Fibroblast of lung (primary cell): ENCODE measurements at places on chromosomes 7 and 10. TPM values are rescaled to one million over a fixed set of nuclear protein-coding genes. Genes with fewer than 3 reads are reported as not detected.

DNA sequence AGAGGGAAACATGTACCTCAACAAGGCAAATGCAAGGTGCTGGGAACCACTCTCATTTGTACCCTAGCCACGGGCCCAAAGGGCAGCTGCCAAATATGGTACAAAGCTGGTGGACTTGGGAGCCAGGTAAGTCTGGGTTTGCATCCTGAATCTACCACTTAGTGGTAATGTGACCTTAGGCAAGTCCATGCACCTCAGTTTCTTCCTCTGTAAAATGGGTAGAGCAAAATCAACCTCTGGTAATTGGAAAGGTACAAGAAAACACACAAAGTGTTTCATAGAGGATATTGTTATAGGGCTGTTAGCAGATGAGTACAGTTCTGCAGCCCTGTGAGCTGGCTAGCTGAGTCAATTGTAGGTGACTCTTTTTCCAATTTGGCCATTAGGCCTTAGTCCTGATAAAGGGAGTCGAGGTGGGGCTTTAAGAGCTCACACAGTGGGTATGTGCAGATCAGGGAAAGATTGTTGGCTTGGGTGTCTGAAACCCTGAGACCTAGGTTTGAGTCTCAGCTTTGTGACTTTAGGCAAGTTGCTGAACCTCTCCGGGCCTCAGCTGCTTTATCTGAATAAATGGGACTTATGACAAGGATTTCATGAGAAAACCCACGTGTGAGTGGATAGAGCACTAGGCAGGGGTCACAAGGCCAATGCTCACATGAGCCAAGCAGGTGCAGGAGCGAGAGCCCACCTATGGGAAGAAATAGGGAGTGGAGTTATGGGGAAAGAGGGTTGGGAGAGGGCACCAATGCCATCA is 121.3 kb upstream of the GDF10 start:
- H3K27ac ChIP-seq: no peak overlapping the region
- peaks cover 4% of the 10 kb centered on the region for H3K4me1 ChIP-seq
- H3K27me3 ChIP-seq: no peaks in the 10 kb centered on the region
- H3K4me3 ChIP-seq: no peak overlapping the region
- no peaks in the 10 kb centered on the region for H3K36me3 ChIP-seq

DNA sequence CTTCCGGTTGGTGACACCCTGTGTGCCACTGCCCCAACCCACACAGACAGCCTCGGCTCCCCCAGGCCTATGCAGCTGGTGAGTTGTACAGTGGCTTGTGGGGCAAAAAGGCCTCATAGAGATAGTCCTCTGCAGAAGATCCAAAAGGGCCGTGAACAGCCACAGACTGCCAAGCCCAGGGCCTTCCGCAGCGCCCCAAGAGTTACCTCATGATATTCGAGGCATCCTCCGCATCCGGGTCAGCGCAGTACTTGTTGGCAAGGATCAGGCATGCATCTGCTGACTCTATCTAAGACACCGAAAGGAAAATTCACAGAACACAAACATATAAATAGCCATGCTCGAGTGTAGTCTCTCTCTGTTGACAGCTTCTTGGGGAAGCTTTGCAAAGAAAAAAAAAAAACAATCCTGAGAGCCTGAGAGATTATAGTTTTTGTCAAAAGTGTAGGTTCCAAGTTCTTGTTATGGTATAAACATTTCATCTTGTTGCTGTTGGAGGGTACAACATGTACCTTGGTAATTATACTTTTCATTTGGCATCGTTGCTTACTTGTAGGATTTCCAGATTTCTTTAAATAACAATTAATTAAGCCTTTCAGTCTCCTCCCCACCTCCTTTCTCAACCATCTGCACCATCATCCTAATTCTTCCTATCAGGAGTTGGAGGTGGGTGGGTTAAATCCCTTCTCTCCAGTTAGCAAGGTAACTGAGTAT is 553.0 kb downstream of the KCNMA1 start:
- DNase-seq: peak; percentile 35
- H3K4me3 ChIP-seq: no peak overlapping the region
- no peak overlapping the region for H3K27ac ChIP-seq

DNA sequence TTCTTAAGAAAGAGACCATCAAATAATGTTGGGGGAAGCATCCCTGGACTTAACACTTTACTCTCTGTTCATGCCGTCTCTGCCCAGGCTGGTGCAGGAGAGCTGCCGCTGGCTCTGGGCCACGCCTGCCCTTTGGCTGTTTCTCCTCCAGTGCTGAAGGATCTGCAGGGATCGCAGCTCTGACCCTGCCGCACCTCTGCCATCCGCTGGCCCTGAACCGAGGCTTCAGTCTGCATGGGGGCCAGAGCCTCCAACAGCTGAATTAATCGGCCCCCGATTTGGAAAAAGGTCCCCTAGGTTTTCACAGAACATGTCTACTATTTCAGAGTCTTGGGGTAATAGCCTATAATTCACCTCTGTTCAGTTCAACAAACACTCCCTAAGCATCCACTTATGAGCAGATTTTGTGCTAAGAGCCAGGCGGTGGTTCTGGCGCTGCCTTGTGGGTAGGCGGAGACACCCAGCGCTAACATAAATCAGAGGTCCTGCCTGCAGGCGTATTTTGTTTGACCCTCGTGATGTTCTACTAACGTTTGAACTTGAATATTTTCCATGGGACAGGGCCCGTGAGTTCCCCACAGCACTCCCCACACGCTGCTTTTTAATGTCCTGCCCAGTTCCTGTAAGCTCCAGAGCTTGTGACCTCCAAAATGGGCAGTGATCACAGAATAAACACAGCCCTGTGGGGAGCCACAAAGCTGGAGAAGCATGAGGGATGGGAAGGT is 99.0 kb downstream of the DYNC2I1 start:
- H3K27ac ChIP-seq: no peak overlapping the region

- H3K4me1 ChIP-seq: no peaks in the 10 kb centered on the region
- DNase-seq: no peak
- H3K27me3 ChIP-seq: no peaks in the 10 kb centered on the region
- H3K36me3 ChIP-seq: no peaks in the 10 kb centered on the region
Observed at GRCh38 chr10:120891365-120891764, 40.2 kb downstream of the WDR11 start.

- H3K27ac ChIP-seq: peak overlapping the region; percentile 48
- H3K27me3 ChIP-seq: no peaks in the 10 kb centered on the region
- no peak overlapping the region for H3K4me3 ChIP-seq
Observed at GRCh38 chr7:121041516-121042148, 53.1 kb downstream of the CPED1 start.

GRCh38 chr10:48700071-48700470 is 15.4 kb downstream of the WDFY4 start:
- H3K4me3 ChIP-seq: no peak overlapping the region
- H3K36me3 ChIP-seq: no peaks in the 10 kb centered on the region
- no peaks in the 10 kb centered on the region for H3K4me1 ChIP-seq

GRCh38 chr7:359766-360361 is 69.9 kb downstream of the FOXL3 start:
- no peak overlapping the region for H3K27ac ChIP-seq
- DNase-seq: no peak
- H3K4me1 ChIP-seq: no peaks in the 10 kb centered on the region
- H3K27me3 ChIP-seq: no peaks in the 10 kb centered on the region
- no peak overlapping the region for H3K4me3 ChIP-seq
- H3K36me3 ChIP-seq: no peaks in the 10 kb centered on the region

- H3K4me1 ChIP-seq: no peaks in the 10 kb centered on the region
- H3K27me3 ChIP-seq: no peaks in the 10 kb centered on the region
- H3K27ac ChIP-seq: no peak overlapping the region
- peak; percentile 73 for DNase-seq
- H3K4me3 ChIP-seq: no peak overlapping the region
Observed at GRCh38 chr10:23314835-23315239, 29.8 kb downstream of the C10orf67 start.

The ADAMTS14 gene
- 3.1 and 6.2 TPM in 2 replicates for polyA plus RNA-seq
